ENCODE measurements at places on chromosomes 11 and 22. TPM values are rescaled to one million over a fixed set of nuclear protein-coding genes. Genes with fewer than 3 reads are reported as not detected.

DNA sequence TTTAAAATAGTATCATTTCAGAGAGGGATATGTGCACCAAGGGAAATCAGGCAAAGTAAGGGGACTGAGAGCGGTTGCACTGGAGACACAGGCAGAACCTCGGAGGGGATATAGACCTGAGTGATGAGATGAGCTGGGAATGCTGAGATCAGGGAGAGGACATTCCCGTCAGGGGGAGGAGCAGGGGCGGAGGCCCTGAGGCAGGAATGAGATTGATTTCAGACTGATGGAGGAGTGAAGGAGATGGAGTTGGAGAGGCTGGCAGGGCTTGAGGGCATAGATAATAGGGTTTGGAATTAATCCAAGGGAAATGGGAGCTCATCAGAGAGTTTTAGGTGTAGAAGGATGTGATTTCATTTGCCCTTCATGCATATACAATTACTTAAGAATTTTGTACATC is 13.2 kb downstream of the CD6 start:
- no peak for DNase-seq

DNA sequence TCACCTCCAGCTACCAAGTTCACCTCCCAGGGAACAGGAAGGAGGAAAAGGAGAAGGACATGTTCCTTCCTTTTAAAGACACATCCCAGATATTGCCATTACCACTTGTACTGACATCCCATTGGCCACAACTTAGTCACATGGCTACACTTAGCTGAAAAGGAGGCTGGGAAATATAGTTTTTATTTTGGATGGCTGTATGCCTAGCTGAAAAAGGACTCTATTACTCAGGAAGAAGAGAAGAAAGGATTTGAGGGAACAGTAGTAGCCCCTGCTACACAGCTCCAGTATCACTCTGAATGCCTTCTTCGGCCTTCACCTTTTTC is 2.1 kb upstream of the APOA5 start:
- DNase-seq: peak; percentile 25

The POLD4 gene
- 137 TPM for total RNA-seq

The OR8J3 gene
- total RNA-seq: not detected

The OR8A1 gene
- total RNA-seq: not detected

DNA sequence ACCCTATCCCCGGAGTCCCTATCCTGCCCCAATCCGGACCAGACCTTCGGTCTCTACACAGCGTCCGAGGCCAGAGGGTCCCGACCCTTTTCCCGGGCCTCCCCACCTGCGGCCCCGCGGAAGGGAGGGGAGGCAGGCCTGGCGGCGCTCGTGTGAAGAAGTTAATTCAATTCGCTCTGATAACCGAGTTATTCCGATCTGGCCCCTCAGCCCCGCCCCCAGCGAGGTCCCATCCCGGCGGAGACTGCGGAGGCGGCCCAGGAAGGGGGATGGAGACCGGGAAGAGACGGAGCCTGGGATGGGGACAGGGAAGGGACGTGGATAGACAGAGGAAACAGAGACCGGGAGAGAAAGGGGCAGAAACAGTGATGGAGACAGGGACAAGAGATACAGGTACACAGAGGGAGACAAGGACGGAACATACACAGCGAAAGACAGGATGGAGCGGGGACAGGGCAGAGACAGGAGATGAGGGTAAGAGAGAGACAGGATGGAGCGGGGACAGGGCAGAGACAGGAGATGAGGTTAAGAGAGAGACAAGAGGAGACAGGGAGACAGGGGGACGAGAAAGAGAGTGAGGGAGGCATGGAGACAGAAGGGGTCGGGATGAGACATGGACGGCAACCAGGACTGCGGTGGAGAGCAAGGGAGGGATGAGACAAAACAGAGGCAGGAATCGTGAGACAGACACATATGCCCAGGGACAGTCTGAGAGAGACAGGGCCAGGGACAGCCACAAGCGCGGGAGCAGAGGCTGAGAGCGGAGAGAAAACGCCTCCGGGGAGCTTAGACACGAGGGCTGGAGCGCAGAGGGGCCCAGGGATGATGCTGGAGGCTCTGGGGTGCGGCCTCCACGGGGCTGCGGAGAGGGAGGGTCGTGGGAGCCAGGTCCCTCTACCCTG is 636 bp upstream of the PHOX2A start:
- no peak for DNase-seq

Data from M059J (cell line).